ENCODE measurements at places on chromosomes 13 and 19.

DNA sequence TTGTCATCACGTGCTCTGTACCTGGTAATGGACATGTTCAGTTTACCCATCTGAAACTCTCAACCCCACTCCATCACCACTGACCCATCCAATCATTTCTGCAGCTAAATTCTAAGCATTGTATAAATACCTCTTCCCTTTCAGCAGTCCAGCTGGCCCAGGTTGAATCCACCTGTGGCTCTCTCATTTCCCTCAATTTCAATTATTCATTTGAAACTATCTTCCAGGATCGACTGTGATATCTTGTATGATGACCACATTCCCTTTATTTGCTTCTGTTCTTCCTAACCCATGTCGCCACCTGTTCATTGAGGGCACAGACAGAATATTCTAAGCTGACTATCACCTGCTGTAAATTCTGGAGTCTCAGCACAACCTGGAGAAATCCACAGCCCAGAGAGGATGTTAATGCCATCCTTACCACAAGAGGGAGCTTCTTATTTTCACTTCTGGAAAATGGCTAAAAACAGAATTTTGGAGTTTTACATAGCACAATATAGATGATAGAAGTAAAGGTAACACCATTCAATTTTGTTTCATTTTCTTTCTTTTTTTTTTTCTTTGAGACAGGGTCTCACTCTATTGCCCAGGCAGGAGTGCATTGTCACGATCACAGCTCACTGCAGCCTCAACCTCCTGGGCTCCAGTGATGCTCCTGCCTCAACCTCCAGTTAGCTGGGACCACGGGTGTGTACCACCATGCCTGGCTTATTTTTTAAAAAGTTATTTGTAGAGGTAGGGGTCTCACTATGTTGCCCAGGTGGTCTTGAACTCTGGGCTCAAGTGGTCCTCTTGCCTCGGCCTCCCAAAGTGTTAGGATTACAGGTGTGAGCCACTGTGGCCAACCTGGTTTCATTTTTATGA is 38.6 kb downstream of the ZNF823 start:
- DNase-seq = no peak

GRCh38 chr19:54460230-54461005 is 3.2 kb downstream of the LENG9 start:
- DNase-seq = no peak

DNA sequence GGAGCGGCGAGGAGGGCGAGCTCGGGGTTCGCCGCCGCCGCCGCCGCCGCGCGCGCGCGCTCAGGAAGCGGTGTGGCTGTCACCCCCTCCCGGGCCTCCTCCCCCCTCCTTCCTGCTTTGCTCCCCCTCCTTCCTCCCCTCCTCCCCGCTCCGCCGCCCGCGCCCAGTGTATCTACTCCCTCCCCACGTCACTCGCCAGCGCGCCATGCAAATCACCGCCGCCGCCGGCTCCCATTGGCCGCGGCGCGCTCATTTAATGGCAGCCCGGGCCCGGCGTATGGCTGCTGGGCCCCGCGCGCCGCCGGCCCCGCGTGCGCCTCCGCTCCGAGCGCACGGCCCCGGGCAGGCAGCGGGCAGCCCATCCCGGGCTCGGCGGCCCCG is 335 bp upstream of the SOX1 start:
- DNase-seq = no peak

DNA sequence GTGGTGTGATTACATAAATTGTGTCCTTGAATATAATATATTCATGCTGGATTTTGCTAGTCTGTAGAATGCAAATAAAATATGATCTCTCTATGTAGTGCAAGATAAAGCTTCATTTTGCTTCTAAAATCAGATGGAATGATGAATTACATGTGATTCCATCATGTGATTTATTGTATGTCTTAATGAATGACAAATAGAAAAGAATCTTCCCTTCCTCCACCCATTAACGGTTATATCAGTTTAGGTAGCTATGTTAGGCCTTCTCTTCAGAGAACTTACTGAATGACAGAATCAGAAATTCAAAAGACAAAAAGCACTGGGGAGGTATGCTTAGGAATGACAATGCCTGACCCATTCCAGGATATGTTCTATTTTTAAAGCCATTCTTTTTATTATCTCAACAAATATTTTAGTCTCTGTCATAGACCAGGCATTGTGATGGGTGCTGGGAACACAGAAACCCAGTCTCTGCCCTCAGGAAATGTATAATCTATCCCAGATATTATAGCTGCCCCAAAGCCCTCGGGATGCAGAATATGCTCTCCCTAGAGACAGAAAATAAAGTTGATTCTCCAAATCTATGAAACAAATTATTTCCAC is 90.6 kb downstream of the TEX26 start:
- DNase-seq = no peak

GRCh38 chr13:60000081-60000480 is 163.6 kb downstream of the DIAPH3 start:
- no peak for DNase-seq

Measured in omental fat pad (tissue), 4 donors.